ENCODE measurements at places on chromosomes 3 and 15.

- no peak for DNase-seq
Observed at GRCh38 chr3:60952055-60952454, 299.2 kb downstream of the FHIT start.

- DNase-seq, result no peak
Observed at GRCh38 chr3:115110830-115111229, 36.3 kb downstream of the ZBTB20 start.

DNA sequence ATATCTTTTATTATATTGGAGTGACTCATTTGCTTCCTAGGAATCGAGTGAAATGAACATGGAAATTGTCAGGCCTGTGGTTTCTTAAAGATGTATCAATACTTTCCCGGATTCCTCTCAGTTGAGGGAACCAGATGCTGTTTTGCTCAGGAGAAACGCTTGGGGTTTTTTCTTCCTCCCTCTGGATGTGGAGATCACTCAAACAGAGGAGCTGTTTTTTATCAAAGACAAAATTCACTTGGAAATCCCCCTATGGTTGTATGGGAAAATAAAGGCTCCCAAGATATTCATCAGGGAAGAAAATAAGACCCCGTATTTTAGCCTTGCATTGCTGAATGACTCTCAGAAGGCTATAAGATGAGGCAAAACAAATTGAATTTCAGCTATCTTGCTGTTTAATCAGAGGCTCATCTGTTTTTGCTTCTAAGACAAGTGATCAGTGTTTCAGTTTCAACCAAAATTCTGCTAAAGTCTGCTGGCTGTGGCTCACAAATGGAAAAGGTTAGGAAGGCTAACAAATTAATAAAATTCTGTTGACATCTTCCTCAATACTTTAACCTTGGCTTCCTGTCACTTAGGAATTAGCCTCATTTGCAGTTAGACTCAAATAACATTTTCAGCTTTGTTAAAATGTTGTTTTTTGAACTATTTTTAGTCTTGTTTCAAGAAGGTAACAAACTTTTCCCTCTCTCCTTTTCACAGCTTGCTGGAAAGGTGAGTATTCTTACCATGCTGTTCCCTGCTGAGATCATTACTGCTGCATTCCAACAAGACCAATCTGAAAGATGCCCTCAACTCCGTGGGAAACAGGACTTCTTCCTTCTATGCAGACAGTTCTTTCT lies 83.6 kb downstream of the COL6A5 start:
- no peak for DNase-seq

DNA sequence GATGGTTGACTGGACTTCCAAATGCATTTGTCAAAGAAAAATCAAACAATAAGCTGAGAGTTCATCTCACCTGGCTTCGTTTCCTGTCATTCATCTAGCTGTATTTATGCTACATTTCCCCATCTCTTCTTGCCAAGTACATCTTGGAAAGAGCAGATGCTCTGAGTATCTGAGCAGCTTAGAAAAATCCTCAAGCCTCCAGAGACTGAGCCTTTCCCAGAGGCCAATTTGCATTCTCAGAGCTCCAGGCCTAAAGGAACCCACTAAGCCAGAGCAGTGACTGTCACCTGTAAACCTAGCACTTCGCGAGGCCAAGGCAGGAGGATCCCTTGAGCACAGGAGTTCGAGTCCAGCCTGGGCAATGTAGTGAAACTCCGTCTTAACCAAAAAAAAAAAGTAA lies 100.5 kb downstream of the XXYLT1 start:
- no peak for DNase-seq

- no peak for DNase-seq
Observed at GRCh38 chr3:38489766-38490165, 6.4 kb upstream of the EXOG start.

Measured in NCI-H1105 (cell line).